ENCODE measurements at places on chromosomes 7 and 10.

DNA sequence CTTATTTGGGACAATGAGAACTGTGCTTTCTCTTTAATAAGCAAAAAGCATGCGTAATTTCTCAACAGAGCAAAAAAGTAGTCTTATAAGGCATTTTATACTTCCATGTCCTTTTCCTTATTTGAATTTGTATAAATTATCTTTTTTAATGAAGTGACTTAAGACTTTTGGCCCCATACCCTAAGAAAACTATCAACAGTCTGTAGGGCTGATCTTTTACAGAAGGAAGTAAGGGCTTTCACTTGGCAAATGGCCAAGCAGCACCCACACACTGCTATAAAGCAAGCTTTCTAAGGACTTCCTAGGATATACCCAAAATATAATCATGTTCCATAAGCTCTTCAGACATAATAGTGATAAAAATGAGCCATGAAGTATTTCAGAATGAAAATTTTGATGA is 3.4 kb downstream of the CRPPA start:
- no peak for DNase-seq

GRCh38 chr10:127122831-127123230 is 73.6 kb downstream of the INSYN2A start:
- no peak for DNase-seq

- DNase-seq = no peak
Observed at GRCh38 chr7:44060948-44061644, 4.3 kb downstream of the PGAM2 start.

DNA sequence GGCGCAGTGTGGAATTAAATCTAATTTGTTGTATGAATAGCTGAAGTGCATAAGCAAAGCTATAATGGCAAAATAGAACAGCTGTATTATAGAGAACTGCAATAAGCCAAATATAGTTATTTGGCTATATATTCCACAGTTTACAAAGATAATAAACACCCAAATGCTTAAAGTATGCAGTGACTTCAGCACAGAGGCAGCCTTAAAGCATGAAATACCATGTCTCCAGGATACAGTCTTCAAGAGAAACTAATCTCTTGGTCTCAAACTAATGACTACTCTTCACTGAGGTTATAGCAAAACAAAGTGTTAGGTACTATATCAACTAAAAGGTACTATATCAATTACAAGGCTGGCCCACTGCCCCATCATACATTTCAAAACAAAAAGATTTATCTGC is 48.0 kb downstream of the NT5C2 start:
- no peak for DNase-seq

- no peak for DNase-seq
Observed at GRCh38 chr10:79082035-79082373, 13.2 kb downstream of the ZMIZ1 start.

GRCh38 chr7:101018271-101019167 is 1.4 kb upstream of the MUC17 start:
- DNase-seq = no peak

- DNase-seq = no peak
Observed at GRCh38 chr10:15223174-15223573, 54.7 kb upstream of the NMT2 start.

DNA sequence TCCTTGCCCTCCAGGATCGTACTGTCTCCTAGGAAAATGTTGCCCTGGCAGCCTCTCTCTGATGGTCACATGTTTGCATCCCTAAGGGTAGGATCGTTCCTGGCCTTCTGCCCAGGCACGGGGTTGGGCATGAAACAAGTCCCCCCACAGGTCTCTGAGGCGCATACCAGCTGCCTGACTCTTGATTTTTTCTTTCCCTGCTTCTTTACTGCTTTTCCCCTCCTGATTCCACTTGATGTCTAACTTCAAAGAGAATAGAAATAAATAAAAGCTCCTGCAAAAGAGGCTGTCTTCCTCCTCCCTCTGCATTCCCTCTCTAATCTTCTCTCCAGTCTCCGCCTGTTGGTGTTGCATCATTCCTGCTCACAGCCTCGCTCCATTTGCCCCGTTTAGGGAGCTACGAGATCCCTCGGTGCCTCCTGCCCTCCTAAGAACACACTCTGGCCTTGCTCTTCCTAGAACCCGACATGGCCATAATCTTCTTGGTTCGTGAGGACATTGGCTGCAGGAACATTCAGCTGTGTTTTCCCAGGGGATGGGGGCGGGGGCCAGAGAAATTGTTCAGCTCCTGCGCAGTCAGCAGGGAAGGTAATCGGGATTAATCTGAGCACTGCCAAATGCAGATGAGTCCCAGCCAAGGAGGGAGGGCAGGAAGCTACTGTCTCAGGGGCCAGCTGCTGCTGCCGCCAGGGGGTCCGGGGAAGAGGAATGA is 26.0 kb downstream of the LEP start:
- DNase-seq = no peak

GRCh38 chr10:132412316-132413192 is 15.6 kb downstream of the PWWP2B start:
- no peak for DNase-seq

DNA sequence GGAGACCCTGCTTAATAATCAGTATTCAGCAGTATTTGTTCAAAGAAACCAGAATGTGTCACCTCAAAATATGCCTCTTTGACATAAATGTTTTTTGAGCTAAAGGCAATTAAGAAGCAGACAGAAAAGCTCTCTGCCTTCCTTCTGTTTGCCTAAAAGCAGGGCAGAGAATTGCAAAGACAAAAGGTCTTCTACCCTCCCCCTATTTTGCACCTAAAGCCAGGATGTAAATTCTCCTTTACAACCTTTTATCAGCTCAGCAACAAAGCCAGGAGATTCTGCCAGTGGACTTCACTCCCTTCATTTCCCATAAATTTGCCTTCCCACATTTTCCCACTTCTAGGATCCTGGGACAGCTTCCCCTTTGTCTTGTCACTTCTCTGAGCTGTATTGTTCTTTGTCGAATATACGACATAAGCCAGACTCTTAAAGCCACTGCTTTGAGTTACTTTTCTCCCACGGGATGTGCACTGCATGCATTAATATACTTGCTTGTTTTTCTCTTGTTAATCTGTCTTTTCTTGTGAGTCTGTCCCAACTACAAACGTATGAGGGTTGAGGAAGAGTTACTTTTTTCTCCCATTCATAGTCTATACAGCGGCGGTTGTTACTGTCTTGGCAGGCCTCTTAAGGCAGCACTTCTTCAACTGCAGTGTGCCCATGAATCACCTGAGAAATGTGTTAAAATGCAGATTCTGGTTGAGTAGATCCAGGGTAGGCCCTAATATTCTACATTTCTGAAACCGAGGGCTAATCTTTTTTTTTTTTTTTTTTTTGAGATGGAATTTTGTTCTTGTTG is 48.2 kb downstream of the ST8SIA6 start:
- no peak for DNase-seq

DNA sequence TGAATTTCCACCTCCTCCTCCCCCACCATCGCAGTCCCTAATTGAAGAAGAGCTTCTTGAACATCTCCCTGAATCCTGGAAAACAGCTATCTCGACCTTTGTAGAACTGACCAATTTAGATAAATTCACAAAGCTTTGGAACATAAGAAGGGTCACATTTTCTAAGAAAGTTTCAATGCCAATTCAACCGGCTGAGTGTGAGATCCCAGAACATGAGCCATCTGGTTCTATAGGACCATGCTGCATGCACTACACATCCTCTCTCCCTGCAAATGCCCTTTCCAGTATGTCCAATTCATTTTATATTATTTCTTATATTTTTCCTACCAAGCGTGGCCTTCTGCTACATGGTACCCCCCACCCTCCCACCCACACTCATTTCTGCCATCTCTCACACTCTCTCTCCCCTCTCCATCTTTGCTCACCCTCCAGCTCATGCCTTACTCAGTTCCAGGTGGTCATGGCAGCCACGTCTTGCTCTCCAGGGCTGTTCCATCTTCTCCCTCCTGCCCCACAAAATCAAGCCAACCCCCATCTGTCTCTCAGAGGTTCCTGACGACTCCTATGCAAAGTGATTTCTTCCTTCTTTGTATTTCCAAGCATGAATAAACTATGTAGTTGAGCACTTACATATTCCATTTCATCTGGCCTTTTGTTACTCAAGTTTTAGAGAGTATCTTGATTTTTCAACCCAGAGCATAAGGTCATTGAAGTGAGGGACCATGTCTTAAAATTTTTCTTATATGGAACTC is 19.3 kb downstream of the FRMD4A start:
- no peak for DNase-seq

DNA sequence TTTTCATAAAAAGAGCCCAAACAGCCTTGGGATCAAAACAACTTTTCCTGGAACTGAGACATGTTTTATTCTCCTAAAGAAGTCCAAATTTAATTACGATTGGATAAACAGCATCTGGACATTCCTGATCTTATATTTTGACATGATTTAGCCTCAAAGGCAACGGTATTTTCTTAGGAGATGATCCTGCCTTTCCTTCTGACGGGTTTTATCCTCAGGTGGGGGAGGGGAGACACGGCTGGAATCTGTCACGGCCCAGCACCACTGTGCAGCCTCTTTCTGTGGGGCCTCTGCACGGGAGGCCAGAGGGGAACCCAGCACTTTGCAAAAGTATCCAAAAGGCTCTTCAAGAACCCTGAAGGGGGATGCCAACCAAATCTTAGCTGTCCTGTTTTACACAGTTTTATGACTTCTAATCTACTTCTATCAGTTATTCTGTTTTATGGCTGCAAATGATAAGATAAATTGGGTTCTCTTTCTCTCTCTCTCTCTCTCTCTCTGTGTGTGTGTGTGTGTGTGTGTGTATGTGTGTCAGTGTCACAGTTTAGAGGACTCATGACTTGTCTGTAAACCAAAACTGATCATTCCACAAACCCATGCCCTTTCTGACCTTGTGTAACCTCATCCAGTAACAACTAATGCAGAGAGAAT is 321.1 kb upstream of the NPVF start:
- DNase-seq = no peak

GRCh38 chr10:124225029-124225466 is 131.7 kb upstream of the CHST15 start:
- DNase-seq = no peak

GRCh38 chr7:29754874-29755490 is 51.3 kb upstream of the WIPF3 start:
- DNase-seq = no peak

- no peak for DNase-seq
Observed at GRCh38 chr10:114715171-114715670, 57.1 kb upstream of the ABLIM1 start.

DNA sequence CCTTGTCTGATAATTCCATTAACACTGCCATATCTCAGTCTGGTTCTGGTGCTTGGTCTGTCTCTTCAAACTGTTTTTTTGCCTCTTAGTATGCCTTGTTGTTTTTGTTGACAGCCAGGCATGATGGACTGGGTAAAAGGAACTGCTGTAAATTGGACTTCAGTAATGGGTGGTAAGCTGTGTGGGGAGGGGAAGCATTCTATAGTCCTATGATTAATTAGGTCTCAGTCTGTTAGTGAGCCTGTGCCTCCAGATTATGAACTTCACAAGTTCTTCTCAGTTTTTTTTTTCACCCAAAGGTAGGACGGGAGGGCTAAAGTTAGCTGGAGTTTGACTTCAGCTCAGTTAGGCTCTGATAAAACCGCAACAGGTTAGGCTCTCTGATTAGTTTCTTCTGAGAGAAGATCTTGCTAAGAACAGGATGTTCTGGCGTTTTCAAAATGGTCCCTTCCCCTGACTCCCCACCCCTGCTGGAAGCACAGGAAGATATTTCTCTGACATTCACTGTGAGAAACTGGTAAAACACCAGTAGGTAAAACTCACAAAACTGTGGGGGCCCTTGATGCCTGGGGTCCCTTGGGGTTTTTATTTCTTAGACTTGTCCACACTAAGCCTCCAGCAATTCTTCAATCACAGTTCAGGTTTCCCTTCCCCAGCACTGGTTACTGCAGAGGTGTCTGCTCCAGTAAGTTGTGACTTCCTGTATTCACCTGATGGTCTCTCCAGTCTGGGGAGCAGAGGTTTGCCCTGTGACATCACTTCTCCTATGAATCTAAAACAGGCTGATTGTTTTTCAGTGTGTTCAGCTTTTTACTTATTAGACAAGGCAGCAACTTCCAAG is 43.3 kb upstream of the CCDC71L start:
- no peak for DNase-seq

DNA sequence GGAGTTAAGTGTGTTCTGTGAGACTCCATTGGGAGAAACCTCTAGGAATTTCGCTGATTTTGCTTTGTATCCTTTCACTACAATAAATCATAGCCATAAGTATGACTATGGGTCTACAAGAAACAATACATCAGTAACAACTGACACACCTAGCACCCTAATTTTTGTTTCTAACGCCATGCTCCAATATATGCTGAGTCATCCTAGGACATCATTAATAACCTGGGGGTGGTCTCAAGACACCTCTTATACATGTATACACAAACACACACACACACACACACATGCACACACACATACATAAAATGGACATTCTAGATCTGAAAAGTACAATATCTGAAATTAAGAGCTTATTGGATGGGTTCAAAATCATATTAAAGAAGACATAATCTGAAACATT is 18.2 kb downstream of the ZNF248 start:
- DNase-seq = no peak

DNA sequence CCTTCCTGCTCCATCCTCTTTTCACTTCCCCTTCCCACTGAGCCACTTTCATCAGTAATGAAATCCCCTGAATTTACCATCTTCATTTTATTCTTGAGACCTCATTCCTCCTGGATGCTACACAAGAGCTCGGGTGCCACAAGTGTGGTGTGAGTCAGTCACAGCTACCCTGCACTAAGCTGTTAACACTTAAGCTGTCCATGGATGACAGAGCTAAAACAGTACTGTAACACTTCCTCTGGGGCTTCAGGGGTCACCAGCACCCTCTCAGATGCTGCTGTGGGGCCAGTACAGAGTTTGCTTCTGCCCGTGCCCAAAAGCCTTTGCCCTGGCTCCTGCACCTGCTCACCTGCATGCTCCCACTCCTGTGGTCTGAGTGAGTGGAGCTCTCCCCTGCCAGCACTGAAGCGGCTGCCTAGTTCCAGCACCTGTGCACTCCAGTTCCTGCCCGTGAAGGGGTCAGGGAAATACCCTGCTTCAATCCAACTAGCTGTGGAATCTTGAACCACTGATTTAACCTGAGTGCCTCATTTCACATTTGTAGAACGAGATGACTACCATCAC is 71.9 kb downstream of the POT1 start:
- no peak for DNase-seq

GRCh38 chr10:89888321-89889070 is 187.1 kb downstream of the KIF20B start:
- no peak for DNase-seq

DNA sequence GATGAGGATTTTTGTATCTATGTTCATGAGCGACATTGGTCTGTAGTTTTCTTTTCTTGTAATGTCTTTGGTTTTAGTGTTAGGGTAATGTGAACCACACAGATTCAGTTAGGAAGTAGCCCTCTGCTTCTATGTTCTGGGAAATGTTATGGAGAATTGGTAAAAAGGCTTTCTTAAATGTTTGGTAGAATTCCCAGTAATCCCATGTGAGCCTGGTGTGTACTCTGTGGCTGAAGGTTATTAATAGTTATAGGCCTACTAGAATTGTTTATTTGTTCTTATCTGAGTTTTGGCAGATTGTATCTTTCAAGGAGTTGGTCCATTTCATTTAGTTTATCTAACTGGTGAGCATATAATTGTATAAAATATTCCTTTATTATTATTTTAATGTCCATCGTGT is 484.6 kb upstream of the GHITM start:
- DNase-seq = no peak

Data from activated gamma-delta T cell treated with Interleukin-2 at 50 U/mL for 16 hours (primary cell).